Left renal pelvis (tissue), 4 donors: ENCODE measurements at places on chromosomes 5 and 9. TPM values are rescaled to one million over a fixed set of nuclear protein-coding genes. Genes with fewer than 3 reads are reported as not detected.

DNA sequence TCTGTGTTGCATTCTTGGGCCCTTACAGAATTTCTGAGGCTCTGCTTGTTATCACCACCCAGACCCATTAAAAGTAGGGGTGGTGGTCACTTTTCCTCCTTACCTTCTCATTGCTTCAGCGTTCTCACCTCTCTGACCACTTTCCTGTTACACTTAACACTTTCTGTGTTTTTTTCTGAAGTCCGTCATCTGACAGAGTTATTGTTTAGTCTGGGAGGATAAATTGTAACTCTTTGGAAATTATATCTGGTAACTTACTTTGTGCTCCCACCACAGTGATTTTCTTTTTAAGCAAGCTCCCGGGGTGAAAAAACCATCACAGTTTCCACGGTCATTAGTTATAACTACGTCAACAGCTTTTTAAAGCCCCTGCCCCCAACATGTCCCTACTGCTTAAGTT, 211.2 kb upstream of the OTULINL start:
- no peak for DNase-seq

DNA sequence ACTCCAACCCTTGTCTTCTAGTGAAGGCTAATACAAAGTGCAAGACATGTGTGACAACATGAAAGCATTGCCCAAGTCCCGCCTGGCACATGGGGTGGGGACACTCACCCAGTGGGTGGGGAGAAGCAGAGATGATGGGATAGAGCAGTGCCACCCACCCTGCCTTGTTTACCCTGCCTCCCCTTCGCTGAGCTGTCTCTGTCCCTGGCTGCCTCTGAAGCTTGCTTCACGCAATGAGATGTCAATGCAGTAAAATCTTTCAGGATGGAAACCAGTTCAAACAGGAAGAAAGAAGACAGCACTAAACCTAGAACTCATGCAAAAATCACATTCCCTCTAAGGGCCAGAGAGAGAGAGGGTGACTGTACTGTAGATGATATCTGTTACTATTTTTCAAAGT, 148.0 kb downstream of the INSYN2B start:
- DNase-seq, result no peak

- no peak for DNase-seq
Observed at GRCh38 chr5:174323878-174324281, 278.4 kb downstream of the NSG2 start.

DNA sequence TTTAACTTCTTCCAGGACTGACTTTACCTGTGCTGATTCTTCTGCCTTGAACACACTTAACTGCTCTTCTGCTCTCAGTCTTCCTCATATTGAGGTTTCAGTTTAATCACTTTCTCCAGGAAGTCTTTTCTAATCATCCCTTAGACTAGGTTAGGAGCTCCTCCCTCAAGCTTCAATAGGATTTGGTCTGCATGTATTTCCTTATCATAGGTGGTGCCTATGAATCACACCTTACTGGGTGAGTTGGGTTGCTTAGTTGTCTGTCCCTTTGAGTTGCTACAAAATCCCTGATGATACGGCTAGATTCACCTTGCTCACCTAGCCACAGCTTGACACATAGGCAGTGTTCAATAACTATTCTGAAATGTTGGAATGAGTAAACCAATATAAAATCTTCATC, 164.4 kb downstream of the DNAH5 start:
- no peak for DNase-seq

- DNase-seq, result peak; percentile 5
Observed at GRCh38 chr5:58498340-58498942, 7.2 kb downstream of the GAPT start.

GRCh38 chr5:102830241-102830640, 75.1 kb downstream of the PAM start:
- DNase-seq, result no peak

GRCh38 chr5:20656262-20656661, 668.3 kb upstream of the CDH18 start:
- DNase-seq, result no peak

DNA sequence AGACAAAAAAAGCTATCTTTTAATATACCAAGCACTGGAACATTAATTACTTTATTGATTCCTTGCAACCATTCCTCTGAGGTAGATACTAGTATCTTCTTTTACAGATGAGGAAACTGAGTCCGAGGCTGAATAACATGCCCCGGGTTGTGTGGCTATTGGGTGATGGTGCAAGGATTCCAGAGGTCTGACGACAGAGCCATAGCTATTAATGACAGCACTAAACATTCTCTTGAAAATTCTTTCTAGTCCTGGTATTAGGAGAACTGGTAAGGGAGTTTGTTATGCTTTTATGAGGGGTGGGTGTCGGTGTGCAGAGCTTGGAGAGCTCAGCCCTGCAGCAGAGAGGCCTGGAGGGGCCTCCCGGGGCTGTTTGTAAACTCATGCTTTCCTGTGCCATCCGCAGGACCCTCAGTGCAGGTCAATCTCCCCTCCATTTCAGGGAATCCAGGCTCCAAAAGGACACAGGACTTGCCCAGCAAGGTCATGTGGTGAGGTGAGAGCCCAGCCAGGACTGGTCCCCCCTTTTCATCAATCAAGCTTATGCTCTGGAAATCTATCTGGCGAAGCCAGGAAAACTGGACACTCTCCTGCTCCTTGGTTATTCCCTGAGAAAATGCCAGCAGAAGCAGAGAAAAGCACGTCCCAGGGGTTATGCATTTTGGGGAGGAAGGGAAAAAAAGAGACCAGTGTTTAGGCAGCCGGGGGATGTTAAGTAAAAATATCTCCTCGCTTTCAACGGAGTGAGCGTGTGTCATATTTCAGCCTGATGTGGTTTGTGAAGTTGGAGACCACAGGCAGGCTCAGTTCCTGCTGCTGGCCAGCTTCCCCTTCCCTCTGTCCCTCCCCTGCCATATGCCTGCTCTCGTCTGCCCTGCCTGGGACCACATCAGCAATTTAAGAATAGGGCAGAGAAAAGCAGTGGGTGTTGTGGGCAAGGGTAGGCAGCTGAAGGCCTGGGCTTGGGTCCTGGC, 3.7 kb downstream of the GSN start:
- no peak for DNase-seq

GRCh38 chr5:79893485-79893884, 97.6 kb downstream of the MTX3 start:
- DNase-seq, result no peak

GRCh38 chr5:96144289-96144688, 182.6 kb upstream of the ELL2 start:
- no peak for DNase-seq

- no peak for DNase-seq
Observed at GRCh38 chr5:66440202-66440680, 156.0 kb upstream of the MAST4 start.

GRCh38 chr5:58327289-58327688, 132.6 kb downstream of the PLK2 start:
- DNase-seq, result no peak

DNA sequence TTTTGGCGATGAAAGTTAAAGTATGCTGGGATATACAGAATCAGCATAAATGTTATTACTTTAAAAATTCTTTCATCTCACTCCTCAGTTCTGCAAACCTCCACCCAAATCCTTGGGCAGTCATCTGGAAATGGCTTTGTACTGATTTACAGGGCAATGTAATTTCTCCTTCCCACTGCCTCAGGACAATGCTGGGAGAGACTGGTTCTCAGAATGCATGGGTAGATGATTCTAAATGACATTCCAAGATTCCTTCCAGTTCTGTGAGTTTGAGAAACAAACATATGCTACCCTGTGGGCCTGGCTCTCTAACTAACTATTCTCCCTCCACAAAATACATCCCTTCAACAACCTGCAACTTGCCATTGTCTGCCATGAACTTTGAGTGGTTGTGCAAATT, 7.5 kb upstream of the PSAT1 start:
- no peak for DNase-seq

- DNase-seq, result no peak
Observed at GRCh38 chr5:31819926-31820516, 181.1 kb downstream of the PDZD2 start.

- no peak for DNase-seq
Observed at GRCh38 chr9:136318776-136319241, 8.5 kb upstream of the GPSM1 start.

- DNase-seq, result no peak
Observed at GRCh38 chr5:92769978-92770377, 811.0 kb downstream of the NR2F1-AS1 start.

DNA sequence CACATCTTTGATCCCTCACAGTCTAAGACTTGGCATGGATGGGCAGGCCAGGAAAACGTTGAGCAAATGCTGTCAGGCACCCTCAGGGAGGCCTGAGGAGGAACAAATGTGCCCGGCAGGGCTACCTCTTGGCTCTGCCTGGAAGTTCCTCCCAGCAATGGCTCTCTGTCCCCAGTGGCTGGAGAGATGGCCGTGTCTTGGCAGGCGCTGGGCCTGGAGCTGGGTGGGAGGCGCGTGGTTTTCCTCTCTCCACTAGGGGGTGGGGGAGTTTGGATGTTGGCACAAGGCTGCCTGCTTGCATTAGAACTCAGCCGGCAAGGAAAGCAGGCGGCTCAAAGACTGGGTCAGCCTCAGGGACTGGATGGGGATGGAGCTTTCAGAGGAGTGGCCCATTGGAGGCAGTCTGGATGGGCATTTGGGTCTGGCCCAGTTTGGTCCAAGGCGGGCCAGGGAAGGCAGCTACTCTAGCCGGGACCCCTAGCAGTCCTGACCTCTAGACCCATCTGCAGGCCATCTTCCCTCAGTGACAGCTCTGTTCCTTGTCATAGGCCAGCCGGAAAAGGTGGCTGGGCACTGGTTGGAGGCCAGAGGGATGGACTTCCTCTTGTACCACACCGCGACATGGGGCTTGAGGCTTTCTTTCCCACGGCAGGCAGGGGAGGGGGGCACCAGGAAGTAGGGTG, 68.2 kb upstream of the STC2 start:
- no peak for DNase-seq

GRCh38 chr5:62306896-62307689, 1.1 kb downstream of the KIF2A start:
- peak; percentile 20 for DNase-seq

- no peak for DNase-seq
Observed at GRCh38 chr9:83307066-83307724, 231.0 kb downstream of the FRMD3 start.

DNA sequence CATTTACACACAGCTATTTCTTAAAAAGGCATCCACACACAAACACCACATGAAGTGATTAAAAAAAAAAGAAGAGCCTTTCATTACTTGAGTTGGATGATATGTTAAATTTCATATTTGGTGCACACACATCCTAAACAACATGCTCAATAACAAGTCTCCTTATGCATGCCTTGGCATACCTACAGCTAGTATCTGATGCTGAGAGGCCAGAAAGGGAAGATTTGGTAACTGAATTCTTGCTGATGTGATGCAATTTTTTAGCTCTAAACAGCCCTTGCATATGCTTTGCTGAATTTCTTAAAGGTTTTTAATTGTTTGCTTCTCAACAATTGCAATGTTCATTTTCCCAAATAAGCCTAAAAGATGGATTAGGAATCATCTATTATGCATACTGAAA, 338.8 kb downstream of the ARL15 start:
- no peak for DNase-seq

GRCh38 chr5:132663771-132664695, 6.1 kb downstream of the IL13 start:
- DNase-seq, result no peak

Gene FGF1
- 26.2 TPM for polyA plus RNA-seq

Gene INSL6
- polyA plus RNA-seq, result 0.46 TPM

Gene ZDHHC11
- polyA plus RNA-seq, result 5.7 TPM

Gene LHX2
- 0.10 TPM for polyA plus RNA-seq

Gene THBS4
- polyA plus RNA-seq, result 12.2 TPM

Gene ADAMTS16
- polyA plus RNA-seq, result 74.6 TPM

Gene CDHR2
- polyA plus RNA-seq, result 11.1 TPM

Gene IFNA2
- not detected for polyA plus RNA-seq

Gene PDE6A
- polyA plus RNA-seq, result 0.11 TPM
